ENCODE measurements at places on chromosomes 6 and 20. TPM values are rescaled to one million over a fixed set of nuclear protein-coding genes. Genes with fewer than 3 reads are reported as not detected.

TSHZ2 gene
- 1.3 TPM for total RNA-seq

CFB gene
- 0.86 TPM for total RNA-seq

HSPA12B gene
- total RNA-seq = 0.17 TPM

DBNDD2 gene
- total RNA-seq = 7.3 TPM

TMEM14C gene
- total RNA-seq = 186 TPM

DNA sequence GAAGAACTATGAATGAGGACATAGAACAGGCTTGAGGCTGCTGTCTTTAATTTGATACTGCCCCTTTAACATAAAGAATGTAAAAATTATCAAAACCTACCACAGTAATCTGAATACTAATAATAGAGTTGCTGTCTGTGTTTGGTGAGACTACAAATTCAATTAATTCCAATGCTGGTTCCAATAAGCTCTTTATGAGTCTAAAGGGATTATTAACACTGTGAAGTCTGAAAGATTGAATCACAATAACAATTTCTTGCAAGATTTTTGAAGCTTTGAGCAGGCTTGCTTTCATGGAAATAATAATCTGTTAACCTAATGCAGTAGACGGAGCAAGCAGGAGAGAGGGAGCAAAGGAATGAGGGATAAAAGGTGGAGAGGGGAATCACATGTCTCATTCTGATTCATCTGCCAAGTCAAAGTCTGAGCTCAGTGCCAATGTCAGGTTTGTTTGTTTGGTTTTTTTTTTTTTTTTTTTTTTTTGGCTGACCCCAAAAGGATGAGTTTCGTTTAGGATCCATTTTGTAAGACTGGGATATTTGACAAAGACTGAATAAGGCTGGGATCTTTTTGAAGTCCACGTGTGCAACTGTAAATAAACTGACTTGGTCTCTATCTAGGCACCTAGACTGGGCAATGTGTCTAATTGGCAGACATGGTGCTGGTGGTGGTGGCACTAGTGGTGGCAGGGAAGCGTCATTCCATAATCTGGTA lies 211.6 kb downstream of the RNF144B start:
- DNase-seq = no peak

DNA sequence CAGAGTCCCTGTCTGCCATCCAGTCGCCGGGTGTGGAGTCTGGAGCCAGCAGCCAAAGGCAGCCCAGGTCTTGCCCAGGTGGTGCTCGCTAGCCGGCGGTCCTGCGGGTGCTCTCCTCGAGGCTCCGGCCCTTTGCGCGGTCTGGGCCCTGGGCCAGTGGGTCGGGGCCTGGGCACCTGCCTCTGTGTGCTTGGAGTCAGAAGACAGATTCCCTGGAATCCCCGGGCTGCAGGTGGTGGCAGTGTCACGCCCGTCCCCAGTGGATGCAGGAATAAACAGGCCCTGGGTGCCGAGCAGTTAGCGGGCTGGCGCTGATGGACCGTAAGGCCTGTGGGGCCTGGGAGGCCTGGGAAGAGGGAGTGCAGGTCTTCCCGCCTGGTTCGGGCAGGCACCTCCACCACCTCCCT lies 5.3 kb downstream of the SS18L1 start:
- DNase-seq = no peak

DNA sequence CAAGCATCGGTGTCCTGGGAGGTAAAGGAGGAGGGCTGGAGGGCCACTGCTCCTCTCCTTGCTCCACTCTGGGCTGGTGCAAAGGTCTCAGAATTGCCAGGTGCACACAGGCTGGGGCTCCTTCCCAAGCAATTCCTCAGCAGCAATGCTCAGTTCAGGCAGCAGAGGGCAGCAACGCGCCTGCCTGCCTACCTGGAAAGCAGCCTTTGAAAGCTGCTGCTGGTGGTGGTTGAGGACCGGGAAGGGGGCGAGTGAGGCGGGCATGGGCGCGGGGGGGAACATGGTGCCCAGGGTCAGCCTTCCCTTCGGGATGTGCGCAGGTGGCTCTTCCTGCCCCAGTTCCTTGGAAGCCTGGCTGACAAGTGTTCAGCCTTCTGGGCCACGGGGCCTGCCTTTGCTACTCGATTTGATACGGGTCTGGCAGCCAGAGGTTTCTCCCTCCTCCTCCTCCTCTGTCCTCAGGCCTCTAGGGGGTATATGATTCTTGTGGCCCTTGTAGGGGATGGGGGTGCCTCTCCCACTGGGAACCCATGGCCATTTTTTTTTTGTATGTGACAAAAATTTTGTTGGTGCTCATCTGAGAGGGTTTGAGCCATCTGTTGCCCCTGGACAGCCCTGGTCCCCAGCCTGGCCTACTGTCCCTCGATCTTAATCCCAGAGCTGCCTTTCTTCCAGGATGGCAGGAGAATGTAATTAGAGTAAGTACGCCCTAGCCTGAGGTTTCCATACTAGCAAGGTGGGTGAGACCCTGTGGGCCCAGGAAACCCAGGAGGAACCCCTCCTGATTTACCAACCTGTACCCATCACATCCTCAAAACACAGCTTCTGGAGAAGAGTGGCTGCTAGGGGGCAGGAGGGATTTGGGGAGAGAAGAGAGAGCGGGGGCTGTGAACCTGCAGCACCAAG lies 20.1 kb downstream of the MRPS18A start:
- peak; percentile 88 for DNase-seq

DNA sequence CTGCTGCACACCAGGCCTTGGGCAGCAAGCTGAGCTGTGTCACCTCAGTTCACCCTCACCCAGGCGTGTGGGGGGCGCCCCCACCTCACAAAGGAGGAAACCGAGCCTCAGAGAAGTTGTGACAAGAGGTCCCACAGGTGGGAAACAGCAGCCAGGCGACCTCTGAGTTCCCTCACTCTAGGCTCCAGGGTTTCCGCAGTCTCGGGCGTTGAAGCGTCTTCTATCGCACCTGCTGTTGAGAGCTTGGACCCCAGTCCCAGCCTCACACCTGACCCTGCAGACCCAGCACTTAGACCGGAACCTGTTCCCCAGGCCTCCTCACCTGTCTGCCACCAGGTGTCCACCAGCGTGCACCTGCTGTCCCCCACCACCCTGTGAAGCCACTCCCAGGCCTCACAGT lies 22.3 kb upstream of the APMAP start:
- DNase-seq = no peak

DNA sequence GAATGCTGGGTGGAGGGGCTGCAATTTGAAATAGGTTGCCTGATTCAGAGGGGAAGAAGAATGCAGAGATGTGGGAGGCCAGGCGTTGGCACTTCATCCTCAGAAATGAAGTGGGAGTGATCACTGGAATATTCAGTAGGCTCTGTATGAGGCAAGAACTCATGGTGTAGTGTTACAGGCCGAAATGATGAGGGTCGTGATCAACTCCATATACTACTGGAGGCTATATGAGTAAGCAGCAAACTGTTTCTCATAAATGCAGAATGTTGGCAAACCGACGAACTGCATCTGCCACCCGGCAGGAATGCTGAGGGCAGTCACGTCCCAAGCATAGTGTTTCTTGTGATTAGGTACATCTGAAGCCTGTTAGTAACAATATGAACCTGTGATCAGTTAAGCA lies 12.7 kb downstream of the KCNS1 start:
- DNase-seq = peak; percentile 58

GRCh38 chr6:160950507-160950906 lies 41.1 kb upstream of the MAP3K4 start:
- DNase-seq = peak; percentile 23

DNA sequence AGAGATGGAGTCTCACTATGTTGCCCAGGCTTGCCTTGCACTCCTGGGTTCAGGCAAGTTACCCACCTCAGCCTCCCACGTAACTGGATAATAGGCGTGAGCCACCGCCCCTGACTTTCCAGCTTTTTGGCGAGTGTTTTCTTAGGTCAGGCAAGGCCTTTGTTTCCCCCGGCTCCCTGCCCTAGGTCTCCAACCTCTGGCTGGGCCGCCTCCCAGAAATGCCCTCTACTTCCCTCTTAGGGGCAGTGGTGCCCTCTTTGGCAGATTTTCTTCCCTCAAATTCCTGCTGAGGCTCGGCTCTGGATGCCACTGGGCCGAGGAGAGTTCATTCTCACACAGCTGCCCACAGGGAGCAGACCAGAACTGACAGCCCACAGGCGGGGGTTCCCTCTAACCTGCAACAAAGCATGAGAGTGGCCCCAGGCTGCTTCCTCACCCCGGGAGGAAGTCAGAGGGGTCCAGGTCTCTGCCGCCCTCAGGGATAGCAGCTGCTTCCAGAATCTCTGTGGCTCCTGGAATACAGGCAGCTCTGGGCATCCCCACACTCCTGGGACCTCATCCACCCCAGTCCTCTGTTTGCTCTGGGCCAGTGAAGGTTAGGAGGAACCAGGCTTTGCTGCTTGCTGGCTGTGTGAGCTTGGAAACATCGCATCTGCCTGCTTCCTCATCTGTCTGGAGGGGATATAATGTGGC lies 56.5 kb downstream of the TCP11 start:
- no peak for DNase-seq

DNA sequence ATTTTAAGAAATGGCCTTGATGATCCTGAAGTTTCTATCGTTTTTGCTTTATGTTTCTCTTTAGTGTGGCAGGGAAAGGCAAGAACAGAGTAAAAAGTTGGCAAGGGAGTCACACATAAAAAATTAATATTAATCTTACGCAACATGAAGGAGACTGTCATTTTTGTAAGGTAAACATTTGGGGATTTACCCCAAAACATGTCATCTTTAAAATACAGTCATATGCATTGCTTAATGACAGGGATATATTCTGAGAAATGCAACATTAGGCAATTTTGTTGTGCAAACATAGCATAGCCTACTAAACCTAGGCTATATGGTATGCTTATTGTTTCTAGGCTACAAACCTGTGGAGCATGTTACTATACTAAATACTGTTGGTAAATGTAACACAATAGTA lies 5.4 kb downstream of the RBL1 start:
- no peak for DNase-seq

- peak; percentile 50 for DNase-seq
Measured at GRCh38 chr20:33908336-33908735, 85.4 kb upstream of the RALY start.

GRCh38 chr20:23095499-23095898 lies 9.4 kb upstream of the CD93 start:
- no peak for DNase-seq

- DNase-seq = no peak
Measured at GRCh38 chr6:146767632-146768031, 168.9 kb downstream of the ADGB start.

GRCh38 chr20:5843054-5843592 lies 92.9 kb downstream of the SHLD1 start:
- DNase-seq = no peak

DNA sequence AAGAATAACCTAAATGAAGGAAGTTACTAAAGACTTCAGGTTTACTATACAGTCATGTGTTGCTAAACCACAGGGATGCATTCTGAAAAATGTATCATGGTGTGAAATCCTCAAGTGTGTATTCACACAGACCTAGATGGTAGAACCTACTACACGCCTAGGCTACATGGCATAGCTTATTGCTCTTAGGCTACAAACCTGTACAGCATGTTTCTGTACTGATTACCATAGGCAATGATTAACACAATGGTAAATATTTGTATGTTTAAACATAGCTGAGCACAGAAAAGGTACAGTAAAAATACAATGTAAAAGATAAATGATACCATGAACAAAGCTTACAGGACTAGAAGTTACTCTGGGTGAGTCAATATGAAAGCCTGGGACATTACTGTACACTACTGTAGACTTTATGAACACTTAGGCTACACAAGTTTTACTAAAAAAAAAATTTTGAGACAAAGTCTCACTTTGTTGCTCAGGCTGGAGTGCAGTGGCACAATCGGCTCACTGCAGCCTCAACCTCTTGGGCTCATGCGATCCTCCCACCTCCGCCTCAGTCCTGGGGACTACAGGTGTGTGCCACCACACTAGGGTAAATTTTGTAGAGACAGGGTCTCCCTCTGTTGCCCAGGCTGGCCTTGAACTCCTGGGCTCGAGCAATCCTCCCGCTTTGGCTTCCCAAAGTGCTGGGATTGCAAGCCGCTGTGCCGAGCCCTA lies 36.0 kb downstream of the ADNP start:
- DNase-seq = no peak

DNA sequence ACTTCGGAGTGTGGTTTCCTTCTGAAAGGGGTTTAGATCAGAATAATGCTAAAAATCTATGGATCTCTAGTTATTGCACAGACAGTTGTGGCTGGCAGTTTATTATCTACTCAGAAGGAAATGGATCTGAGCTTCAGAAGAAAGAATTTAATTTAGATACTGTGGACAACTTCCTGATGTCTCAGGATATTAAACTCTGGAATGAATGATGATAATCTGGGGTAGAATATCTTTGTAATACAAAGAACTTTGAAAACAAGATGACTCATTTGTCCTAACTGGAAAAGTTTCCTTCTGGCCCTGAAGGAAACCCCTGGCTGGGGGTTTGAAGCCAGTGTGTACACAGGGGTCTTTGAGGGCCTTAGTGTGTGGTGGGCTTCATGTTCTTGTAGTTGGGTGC lies 78.0 kb downstream of the EDN3 start:
- no peak for DNase-seq

DNA sequence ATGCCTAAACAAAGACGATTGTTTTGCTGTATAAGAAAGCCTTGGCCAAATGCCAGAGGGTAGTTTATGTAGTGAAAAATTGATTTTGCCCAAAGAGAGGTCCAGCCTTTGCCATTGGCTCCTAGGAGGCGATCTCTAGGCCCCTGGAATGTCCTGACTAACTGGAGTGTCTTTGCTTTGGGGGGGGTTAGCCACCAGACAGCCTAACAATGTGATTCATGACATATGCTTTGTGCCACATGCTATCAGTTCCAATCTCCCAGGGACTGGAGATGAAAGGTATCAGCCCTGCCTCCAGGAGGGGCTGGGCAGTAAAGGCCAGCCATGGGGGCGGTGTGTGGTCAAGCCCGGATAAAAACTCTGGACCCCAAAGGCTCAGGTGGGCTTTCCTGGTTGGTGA lies 32.7 kb upstream of the TUBB2A start:
- DNase-seq = no peak

DNA sequence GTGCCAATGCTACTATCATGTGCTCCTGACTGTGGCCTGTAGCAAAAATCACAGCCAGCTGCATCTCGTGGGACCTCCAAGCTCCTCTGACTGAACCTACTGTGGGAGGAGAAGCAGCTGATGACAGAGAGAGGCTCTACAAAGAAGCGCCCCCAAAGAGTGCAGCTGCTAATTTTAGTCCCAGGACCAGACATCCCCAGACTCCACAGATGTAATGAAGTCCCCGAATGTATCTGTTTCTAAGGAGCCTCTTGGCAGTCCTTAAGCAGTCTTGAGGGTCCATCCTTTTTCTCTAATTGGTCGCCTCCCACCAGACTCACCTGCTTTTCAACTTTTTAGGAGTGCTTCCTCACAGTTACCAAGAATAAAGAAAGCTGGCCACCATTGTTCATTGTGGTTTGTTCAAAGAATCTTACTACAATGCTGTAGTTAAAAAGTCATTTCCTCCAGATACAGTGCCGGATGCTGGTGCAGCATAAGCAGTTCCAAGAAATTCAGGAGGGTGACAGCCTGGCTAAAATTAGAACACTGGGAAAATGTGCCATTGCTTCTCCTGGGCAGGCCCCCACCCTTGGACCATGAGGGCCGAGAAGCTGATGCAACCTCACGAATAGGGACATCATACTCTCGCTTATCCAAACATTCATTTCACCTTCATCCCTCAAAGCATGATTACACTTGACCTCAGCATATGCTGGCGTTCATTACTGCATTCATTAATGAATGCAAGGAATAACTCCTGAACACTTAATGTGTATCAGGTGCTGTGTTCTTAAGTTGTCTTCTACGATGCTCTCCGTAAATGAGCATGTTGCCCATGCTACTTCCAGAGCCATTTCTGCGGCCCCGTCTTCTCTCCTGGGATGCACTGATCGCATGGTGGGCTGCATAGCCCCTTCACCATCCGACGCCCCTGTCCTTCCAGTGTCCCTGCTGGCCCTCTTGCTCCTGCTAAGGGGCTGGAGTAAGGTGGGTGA lies 66.4 kb downstream of the LY86 start:
- DNase-seq = no peak

All from Daoy (cell line).